ENCODE measurements at places on chromosomes 6 and 20.

DNA sequence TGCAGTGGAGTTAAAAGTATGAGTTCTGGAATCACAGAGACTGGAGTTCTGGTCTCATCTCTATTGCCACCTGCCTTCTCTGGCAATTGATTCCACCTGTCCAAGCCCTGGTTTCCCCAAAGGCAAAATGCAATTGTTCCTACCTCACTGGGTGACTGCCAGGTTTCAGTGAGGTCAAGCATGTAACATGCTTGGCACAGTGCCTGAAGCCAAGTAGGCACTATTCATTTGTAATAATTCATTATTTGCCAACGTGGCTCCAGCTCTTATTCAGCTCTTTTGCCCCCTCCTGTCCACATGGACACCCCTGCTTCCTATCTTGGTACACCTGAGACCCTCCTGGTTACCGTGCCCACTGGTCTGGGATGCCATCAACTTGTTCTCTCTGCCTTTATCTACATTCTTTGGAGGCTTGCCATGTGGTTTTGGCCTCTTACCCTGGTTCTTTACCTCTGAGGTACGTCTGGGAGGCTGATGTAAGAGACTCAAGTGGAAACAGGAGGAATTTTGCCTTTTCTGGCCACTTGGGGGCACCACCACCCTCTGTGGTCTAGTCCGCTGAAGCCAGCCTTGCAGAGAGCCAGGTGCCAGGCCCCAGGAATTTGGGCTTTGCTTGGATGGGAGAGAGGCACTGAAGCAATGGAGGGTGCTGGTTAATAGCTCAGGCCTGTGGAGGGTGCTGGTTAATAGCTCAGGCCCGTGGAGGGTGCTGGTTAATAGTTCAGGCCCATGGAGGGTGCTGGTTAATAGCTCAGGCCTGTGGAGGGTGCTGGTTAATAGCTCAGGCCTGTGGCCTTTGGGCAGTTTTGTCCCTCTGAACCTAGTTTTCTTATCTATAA lies 1.7 kb downstream of the KCNK15 start:
- peak; percentile 60 for DNase-seq

DNA sequence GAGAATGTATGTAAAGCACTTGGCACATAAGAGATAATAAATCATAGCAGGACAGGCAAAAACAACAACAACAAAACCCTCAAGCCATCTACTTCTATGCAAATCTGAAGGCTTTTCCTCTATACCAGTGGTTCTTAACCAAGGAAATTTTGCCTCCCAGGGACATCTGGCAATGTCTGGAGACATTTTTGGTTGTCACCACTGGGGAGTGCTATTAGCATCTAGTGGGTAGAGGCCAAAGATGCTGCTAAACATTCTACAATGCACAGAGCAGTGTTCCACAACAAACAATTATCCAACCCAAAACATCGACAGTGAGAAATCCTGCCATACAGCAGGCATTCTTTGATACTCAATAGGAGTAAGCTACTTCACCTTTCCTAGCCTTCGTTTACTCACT lies 28.2 kb downstream of the NDRG3 start:
- DNase-seq, result no peak

DNA sequence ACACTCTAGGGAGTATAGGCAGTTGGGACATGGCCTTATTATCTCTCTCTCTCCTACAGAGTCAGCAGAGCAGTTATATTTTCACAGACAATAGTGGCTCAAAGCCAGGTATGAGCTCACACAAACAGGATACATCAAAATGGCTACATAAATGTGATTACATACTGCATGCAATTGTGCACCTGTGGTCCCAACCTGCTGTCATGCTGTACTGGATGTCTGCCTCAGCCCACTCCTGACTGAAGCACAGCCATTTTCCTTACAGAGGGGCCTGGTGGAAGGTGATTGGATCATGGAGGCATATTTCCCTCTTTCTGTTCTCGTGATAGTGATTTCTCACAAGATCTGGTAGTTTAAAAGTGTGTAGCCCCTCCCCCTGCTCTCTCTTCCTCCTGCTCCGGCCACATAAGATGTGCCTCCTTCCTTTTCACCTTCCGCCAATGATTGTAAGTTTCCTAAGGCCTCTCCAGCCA lies 37.0 kb upstream of the SAMHD1 start:
- no peak for DNase-seq

GRCh38 chr6:132483779-132484679 lies 28.9 kb downstream of the STX7 start:
- DNase-seq, result peak; percentile 15

DNA sequence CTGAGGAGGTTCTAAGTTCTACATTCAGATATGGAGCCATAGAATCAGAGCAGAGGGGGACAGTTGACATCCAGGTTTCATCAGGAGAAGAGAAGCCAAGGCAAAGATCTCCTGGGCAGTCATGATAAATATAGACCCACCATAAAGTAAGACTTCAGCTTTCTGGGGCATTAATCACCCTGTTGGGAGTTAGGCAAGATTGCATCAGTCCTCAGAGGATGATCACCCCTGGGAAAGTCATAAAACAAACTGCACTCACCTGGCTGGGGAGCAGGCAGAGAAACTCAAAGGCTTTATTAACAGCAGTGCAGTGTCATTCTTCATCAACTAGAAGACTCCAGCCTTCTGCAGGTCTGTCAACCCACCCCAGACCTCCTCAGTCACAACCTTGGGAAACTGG lies 301.3 kb upstream of the JARID2 start:
- no peak for DNase-seq

DNA sequence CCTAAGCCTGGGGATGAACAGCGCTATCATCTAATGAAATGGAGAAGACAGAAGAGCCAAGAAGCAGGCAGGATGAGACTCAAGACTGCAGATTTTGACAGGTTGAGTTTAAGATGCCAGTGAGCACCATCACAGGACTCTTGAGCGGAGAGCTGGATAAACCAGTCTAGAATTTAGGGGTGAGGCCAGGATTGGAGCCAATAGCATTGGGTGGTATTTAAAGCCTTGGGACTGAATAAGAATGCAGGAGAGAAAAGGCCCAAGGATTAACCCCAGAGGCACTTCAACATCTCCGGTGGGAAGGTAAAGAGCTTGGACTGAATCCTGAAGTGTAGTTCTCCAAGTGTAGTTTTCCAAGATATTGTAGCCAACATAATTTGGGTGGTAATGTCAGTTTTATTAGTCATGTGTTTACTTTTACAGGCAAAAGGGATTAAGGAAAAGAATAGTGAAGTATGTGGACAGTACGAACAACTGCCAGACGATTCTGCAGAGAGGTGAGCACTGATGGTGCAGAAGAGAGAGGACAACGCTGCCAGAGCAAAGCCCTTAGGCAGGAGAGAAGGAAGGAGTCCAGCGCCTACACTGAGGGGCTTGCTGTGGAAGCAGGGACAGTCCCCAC lies 85.2 kb downstream of the DTNBP1 start:
- no peak for DNase-seq

DNA sequence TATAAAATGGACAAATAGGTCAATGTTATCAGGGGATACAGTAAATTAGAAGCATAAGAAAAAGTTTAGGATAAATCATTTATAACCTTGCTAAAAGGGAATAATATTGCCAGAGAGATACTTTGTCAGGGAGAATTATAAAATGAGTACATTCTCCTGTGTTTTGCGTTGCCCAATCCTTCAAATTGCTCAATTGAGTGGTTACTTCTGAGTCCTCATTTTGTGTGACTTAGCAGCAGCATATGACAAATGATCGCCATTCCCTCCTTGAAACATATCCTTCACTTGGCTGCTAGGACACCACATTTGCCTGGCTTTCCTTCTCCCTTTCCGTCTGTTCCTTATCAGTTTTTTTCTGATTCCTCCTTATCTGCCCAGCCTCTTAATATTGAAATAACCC lies 106.7 kb upstream of the FLRT3 start:
- no peak for DNase-seq

GRCh38 chr20:10067321-10067720 lies 32.5 kb downstream of the ANKEF1 start:
- DNase-seq, result no peak

- no peak for DNase-seq
Measured at GRCh38 chr20:56271974-56272373, 23.4 kb downstream of the MC3R start.

- no peak for DNase-seq
Measured at GRCh38 chr6:68046756-68047155, 588.3 kb upstream of the ADGRB3 start.

DNA sequence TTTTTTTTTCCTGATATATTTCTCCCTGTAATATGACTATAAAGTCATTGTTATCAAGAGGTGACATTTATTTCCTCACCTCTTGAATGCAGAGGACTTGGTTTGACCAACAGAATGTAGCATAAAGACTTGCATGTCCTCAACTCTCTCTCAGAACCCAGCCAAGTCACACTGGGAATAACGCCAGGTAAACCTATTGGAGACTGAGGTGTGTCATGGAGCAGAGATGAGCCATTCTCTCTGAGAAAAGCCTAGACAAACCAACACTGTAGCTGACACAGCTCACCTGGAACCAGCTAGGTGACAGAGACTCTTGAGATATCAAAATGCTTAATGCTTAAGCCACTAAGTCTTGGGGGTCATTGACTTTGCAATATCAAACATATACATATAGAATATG lies 533.6 kb downstream of the HAO1 start:
- DNase-seq, result no peak

DNA sequence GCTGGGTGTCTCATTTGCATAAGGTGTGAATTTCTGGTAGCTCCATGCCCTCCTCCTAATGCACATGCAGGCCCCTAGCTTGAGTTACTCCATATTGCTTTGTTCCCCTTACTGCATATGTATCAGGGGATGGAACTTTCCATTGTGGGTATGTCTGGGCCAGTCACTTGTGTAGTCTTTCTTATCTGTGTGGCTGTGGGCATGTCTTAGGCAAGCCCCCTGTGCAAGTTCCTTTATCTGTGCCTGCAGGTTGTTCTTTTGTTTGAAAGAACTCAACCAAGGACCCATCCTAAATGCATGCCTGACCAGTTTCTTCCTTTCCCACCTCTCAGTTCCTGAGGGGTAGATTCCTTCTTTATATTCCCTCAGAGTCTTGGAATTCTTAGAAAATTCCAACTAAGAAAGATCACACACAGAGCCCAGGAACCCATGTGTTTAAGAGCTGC lies 23.6 kb downstream of the MBOAT1 start:
- no peak for DNase-seq

DNA sequence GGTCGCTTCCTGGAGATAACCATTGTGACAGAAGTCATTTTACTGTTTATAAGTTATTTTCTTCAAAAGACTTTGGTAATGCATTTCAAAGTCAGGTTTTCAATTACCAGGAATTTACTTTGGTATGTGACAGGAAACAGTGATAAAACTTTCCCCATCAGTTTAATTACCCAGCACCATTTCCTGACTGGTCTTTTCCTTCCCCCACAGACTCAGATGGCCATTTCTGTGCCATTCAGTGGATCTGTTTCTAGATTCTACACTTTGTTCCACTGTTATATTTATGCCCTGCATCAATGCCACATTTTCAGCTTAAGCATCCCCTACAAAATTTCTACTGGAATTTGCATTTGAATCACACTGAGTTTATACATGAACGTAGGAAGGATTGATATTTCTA lies 16.3 kb downstream of the RRBP1 start:
- no peak for DNase-seq

DNA sequence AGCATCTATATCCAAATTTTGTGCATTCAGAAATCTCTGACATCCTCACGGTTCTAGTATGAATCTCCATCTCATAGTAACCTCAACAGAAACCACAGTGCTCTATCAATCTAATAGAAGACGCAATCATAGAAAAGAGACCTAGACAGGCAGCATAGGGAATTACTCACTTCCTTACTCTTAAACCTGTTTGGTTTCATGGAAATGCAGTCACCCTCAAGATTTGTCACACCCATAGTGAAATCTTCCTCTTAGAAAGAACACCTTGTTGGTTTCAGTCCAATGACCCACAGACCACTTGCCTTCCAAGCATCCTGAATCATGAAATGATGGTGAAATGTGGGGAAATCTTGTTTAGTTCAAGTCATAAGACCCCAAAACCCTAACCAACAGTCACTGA lies 166.1 kb upstream of the PRDM1 start:
- DNase-seq, result no peak

DNA sequence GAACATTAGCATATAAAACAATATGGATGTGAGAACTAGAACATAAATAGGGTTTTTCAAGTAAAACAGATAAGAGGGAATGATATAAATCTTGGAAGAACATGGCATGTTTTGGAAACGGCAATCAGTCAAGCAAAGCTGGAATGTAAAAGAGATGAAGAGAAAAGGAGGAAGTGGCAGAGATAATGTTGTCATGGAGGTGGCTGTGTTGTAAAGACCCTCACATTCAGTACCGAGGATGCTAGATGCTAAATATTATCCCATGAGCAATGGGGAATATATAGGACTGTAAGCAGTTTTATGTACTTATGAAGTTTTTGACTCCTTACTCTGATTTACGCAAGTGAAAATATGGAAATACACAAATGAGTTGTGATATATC lies 702 bp upstream of the RHAG start:
- no peak for DNase-seq

GRCh38 chr20:62066339-62066982 lies 780 bp upstream of the TAF4 start:
- DNase-seq, result peak; percentile 23

GRCh38 chr20:20977786-20978185 lies 128.4 kb downstream of the LINC00237 start:
- DNase-seq, result no peak

DNA sequence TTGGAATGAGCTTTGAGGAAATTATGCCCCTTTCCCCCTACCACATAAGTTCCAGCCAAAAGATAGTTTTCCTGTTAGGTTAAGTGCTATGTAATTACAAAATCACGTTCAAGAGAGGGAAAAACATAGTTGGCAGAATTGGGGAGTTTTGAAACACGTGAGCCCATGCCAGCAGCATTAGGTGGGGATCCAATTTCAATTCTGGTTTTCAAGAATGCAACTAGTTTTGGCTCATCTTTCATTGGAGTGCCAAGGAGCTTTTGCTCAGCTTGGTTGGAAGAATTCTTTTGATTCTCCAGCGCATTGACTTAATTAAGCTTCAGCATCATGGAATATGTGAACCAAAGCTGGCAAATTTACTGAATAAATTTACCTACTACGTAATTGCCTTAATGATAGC lies 95.9 kb downstream of the SAMD5 start:
- no peak for DNase-seq

DNA sequence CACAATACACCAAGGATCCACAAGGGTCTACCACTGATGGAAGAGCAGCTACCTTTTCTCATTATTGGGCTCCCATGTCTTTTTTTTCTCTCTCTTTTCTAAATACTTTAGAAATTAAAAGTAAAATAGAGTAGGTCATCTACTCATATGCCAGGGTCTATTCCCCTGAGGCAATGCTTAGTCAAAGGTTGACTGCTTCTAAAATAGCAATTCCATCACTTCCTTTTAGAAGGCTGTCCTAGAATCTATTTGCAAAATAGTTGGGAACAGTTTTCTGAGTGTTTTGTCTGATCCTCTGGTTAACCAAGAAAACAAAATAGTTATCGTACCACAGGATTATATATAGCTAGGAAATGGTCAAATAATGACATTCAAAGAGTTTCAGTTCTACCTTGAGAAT lies 174.1 kb downstream of the COL21A1 start:
- DNase-seq, result no peak

GRCh38 chr6:129857838-129858237 lies 3.3 kb downstream of the TMEM244 start:
- no peak for DNase-seq

Measured in stimulated activated CD4-positive, alpha-beta T cell treated with anti-CD3 and anti-CD28 coated beads, TNF-alpha, amount 100 ng/mL, for 48 hours (primary cell).